ENCODE measurements at places on chromosomes 12 and 14.
A peak's percentile ranks its signal among the peaks of the same experiment; 100 is the strongest.

DNA sequence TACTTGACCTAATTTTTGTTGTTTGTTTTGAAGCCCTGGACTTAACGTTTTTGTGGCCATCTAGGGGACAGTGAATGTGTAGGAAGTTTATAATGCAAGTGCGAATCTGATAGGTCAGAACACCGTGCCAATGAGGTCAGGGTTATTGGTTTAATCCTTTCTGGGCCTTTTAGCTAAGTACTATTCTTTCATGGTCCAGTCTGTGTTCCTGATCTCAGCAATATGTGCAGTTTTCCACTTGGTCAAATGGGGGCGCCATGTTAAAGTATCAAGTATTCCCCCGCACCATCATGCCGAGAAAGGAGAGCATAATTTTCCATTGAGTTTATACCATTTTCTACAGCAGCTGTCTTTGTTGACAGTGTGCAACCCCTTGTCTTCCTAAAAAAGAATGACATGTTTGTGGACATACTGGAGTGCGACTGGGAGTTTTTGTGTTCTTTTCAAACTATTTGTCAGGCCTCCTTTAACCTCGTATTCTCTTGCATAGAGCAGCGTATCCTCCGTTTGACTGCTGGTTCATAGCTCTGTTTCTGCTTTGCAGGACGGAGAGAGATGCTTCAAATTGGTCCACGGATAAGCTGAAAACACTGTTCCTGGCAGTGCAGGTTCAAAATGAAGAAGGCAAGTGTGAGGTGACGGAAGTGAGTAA lies 1.3 kb downstream of the AHSA1 start:
- peak; percentile 92 for DNase-seq

- no peak for DNase-seq
Observed at GRCh38 chr12:6476489-6476888, 6.0 kb upstream of the VAMP1 start.

GRCh38 chr14:95322651-95323050 lies 2.9 kb upstream of the CLMN start:
- DNase-seq = no peak

- DNase-seq = no peak
Observed at GRCh38 chr12:132154341-132154761, 10.1 kb downstream of the NOC4L start.

- peak; percentile 81 for DNase-seq
Observed at GRCh38 chr14:55332654-55333570, 61.7 kb downstream of the FBXO34 start.

GRCh38 chr14:89755816-89756215 lies 198.7 kb downstream of the EFCAB11 start:
- no peak for DNase-seq

GRCh38 chr14:22040781-22041125 lies 367.1 kb upstream of the OR4E1 start:
- no peak for DNase-seq

DNA sequence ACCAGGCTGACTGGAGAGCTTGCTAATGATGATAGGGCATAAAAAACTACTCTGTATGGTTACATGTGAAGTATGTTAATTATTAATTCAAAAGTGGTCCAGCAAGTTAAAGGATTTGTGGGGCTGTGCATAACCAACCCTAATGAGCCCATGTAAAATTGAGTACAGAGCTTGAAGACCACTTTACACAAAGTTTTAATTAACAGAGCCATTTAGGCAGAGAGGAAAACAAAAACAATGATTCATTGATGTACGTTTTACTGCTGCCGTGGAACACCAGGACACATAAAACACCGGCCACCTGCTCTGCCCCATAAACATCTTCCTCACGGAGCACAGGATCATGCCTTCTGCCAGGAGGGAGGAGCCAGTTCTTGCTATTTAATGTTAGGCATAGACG lies 83.5 kb downstream of the RIMBP2 start:
- no peak for DNase-seq

GRCh38 chr14:71942904-71943694 lies 10.9 kb downstream of the RGS6 start:
- DNase-seq = peak; percentile 73

GRCh38 chr12:47156167-47156736 lies 76.5 kb upstream of the AMIGO2 start:
- peak; percentile 84 for DNase-seq

GRCh38 chr12:24810378-24810777 lies 138.5 kb downstream of the BCAT1 start:
- no peak for DNase-seq

DNA sequence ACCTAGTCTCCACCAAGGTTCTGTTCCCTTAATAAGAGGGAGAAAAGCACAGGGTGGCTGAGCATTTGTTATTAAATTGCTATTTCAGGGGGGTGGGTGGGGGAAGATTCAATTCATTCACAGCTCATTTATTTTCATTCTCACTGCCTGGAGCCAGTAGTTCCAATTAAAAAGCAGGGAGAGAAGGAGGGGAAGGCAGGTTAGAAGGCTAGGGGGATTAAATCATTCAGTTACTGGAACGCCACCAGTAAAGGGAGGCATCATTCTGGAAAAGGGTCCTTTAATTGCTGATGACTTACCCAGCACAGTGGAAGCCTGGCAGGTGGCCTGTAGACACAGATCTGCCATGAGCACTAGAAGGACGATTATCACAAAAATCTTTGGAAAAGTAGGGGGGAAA lies 47.4 kb downstream of the NIN start:
- no peak for DNase-seq

DNA sequence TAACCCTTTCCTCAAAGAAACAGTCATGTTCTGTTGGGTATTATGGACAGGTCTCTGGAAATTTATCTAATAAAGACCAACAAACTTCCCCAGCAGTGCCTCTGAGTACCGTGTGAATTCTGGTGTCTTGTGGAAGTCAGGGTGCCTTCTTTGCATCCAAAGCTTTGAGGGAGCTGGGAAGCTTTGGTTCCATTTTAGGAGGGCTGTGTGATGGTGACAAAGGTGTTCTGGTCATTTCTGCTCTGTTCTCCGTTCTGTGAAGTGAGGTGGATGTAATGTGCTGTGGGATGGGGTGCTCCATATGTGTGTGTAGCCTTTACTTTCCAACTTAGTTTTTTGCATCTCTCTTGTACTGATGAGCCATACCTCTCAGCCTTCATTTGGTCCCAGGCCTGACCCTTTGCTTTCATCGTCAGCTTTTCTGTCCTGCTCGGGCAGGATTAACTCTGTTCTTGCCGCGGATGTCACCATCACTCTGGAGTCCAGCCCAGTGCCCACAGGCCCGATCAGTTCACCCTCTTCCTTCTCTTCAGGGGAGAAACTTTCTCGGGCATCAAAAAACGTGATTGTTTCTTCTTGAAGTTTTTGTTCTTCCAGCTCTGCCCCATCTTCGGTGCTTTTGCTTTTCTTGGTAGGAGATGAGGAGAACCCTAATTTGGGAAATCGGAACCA lies 13.2 kb downstream of the PLD4 start:
- no peak for DNase-seq

- no peak for DNase-seq
Observed at GRCh38 chr12:19719672-19720071, 280.4 kb downstream of the AEBP2 start.

DNA sequence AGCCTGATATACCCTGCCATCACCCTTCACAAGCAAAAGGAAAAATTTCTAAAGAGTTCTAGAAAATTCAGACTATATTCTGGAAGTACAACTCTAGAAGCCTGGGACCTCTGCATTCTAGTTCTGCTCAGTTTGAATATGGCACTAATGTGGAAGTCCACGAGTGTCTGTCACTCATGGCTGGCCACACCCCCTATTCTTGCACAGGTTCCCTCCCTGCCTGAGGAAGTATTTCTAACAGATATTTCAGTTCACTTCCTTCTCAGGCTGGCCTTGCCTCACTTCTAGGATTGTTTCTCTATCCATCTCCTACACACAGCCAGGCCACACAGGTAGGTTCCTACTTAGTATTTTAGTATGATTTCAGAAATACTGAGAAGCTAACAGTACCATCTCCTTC lies 67.4 kb downstream of the PHLDA1 start:
- DNase-seq = peak; percentile 78

DNA sequence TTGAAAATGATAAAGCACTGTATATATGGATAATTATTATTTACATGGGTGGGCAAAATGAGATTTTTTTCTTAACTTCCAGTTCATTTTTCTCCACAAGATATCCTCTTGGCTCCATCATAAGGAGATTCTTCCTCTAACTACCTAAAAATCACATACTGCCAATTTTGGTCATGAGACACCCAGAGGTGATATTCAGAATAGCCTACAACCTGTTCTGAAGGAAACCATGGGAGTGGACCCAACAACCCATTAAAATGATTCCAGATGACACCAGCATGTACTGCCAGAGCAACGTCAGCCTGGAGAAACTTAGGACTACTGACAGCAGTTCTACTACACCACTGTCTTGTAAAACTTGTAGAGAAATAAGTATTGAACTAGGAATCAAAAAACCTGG lies 136.3 kb upstream of the TMPO start:
- no peak for DNase-seq

DNA sequence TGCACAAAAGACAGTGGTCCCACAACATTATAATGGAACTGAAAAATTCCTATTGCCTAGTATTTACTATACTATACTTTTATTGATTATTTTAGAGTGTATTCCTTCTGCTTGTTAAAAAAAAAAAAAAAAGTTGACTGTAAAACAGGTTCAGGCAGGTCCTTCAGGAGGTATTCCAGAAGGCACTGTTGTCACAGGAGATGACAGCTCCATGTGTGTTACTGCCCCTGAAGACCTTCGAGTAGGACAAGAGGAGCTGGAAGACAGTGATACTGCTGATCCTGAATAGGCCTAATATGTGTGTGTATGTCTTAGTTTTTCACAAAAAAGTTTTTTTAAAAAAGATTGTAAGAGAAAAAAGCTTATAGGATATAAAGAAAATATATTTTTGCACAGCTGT lies 12.3 kb downstream of the UBE2N start:
- no peak for DNase-seq

DNA sequence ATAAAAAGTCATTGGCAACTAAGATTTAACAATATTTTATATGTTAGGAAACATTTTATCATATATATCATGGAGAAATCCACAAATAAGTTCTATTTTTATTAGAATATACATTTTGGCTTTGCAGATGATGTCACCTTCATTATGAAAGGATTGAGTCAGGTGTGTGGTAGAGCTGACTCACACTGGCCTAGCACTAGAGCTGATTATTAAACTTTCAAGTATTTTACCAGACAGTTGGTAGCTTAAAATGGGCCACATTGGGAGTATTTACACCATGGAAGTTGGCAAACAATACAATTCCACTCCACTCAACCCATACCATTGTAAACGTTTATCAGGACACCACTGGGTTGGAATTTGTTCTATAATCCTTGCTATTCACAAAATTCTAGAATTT lies 1036.6 kb downstream of the TRHDE start:
- no peak for DNase-seq

DNA sequence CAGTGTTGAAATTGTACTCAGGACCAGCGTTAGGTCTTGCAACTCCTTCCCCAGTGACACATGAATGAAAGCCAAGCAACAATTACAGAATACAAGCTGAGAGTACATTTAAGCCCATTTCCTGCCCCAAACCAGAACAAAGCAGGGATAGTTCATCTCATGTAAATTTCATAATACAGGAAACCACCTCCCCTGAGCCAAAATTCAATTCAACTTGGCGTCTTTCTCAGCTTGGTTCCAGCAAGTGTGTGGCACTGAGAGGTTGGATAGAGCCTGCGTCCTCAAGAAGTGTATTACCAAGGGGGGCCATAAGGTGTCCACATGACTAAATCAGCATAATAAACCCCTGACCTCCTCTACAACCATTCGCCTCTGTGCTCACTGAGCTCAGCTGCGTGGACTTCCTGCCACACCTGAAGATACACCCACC lies 278.9 kb upstream of the CRY1 start:
- DNase-seq = peak; percentile 65

DNA sequence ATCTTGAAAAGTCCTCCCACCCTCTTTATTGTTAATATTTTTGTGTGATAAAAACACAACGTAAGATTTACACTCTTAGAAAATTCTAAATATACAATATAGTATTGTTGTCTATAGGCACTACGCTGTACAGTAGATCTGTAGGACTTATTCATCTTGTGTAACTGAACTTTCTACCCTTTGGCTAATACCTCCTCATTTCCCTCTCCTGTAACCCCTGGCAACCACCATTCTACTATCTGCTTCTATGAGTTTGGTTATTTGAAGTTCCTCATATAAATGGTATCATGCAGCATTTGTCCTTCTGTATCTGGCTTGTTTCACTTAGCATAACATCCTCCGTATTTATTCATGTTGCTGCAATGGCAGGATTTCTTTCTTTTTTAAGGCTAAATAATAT lies 5.2 kb upstream of the CLEC9A start:
- DNase-seq = peak; percentile 44

GRCh38 chr12:124553862-124554428 lies 13.5 kb downstream of the NCOR2 start:
- no peak for DNase-seq

- peak; percentile 62 for DNase-seq
Observed at GRCh38 chr12:52865090-52865944, 16.5 kb upstream of the KRT78 start.

GRCh38 chr14:36997843-36998242 lies 174.6 kb downstream of the SLC25A21 start:
- no peak for DNase-seq

GRCh38 chr12:80456513-80456912 lies 12.5 kb downstream of the PTPRQ start:
- DNase-seq = no peak

- DNase-seq = peak; percentile 71
Observed at GRCh38 chr12:25653487-25654175, 100.5 kb upstream of the LMNTD1 start.

DNA sequence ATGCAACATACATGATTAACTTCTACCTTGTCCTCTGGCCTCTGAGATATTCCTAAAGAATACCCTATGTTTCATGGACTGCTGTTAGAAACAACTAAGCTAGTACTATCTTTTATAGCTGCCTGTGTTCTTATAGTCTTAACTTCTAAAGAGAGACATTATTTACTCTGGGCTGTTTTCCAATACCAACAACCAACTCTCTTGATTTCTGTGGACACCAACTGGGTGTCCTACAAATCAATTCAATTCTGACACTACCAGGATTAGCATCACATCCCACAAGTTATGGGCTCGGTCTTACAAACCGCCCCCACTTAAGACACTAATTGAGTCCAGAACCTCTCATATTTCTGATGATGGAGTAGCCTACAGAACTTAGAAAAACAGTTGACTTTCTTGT lies 8.3 kb downstream of the XPOT start:
- DNase-seq = no peak

DNA sequence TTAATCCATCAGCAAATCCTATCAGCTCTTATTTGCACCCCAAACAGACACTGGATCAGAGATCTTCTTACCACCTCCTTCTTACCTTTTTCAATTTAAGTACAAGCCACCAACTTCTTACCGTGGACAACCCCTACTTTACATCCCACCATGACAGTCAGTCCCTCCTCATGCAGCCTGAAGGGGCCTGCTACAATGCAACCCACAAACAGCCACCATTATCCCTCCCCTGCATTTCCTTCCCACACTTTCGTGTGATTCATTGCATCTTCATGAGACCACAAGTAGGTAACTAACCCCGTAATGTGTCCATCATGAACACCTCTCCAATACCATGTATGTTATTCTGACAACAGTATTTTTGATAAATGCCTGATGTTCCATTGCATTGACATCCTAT lies 108.6 kb downstream of the BCL11B start:
- DNase-seq = no peak

All from hematopoietic multipotent progenitor cell treated with erythropoietin and hydrocortisone succinate and interleukin-3 and kit ligand, for 4 days (in vitro differentiated cells).